ENCODE measurements at places on chromosomes 1 and 21.

DNA sequence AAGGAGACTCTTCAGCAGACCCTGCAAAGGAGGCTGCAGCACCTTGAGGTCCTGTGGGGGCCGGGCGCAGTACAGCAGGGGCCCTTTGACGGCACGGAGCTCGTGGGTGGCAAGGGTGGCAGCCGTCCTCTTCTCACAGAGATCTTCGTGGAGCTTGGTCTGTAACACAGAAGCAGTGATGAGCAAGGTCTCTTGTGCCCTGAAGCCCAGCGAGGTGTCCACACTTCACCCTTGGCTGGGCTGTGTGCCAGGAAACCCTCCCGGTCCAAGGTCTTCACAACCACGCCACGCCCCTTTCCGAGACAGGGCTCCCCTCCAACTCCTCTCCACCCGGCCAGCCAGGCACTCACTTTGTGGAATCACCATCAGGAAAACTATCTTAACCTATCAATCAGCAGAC lies 11.3 kb downstream of the LRRC47 start:
- no peak for DNase-seq

DNA sequence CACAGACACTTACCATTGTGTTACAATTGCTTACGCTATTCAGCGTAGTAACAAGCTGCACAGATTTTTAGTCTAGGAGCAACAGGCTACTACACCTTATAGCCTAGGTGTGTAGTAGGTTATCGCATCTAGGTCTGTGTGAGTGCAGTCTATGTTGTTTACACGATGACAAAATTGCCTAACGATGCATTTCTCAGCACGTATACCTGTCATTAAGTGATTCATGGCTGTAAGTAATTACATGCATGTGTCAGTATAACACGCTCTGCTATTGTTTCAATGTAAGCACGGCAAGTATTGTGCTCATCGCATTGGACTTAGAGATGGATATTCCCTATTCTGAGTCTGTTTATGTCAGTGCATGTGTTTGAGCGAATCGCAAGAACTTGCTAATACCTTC lies 15.7 kb upstream of the ZBTB18 start:
- DNase-seq = no peak

- DNase-seq = no peak
Measured at GRCh38 chr1:153741986-153742385, 14.1 kb downstream of the INTS3 start.

DNA sequence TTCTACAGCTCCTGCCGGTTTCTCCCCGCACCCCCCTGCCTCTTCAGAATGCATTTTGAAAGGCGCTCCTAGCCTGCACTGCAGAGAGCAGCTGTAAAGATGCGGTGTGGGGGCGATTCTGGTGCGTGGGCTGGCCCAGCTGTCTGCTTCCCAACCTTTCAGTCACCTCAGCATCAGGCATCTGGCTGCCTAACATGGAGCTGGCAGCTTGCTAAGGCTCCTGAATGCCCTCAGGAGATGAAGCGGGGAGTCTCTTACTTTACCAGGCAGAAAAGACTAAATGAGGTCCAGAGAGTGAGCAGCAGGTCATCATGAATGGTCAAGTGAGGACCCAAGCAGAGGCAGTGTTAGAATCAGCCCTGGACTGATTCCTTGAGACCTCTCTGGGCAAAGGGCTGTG lies 8.7 kb downstream of the IER5 start:
- no peak for DNase-seq

DNA sequence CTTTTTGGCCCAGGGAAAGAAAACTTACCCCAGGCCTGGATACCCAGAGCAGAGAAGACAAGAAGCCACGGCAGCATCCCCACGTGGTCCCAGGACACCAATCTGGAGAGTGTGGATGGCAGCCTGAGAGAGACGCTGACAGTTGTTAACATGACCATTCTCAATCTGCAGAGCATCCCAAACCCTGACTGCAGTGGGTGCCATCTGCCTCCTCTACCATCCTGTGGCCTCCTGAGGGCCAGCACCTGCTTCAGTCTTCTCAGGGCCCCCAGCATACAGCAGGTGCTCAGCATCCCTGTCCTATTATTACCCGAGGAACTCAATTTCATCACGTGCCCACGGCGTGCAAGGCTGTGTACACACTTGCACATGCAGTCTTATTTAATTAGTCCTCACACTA lies 785 bp downstream of the PGLYRP4 start:
- DNase-seq = no peak

DNA sequence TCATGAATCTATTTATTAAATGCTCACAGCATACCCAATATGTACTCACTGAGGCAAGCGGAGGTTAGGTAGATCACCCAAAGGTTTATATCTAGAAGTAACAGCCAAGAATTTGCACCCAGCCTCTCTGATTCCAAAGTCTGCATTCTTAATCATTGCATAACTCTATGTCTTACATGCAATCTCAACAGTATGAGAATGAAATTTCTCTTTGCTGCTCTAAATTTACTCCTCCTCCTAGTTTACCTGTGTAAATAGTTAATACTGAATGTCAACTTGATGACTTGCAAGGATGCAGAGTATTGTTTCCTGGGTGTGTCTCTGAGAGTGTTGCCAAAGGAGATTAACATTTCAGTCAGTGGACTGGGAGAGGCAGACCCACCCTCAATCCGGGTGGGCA lies 840.6 kb downstream of the BRINP3 start:
- DNase-seq = no peak

DNA sequence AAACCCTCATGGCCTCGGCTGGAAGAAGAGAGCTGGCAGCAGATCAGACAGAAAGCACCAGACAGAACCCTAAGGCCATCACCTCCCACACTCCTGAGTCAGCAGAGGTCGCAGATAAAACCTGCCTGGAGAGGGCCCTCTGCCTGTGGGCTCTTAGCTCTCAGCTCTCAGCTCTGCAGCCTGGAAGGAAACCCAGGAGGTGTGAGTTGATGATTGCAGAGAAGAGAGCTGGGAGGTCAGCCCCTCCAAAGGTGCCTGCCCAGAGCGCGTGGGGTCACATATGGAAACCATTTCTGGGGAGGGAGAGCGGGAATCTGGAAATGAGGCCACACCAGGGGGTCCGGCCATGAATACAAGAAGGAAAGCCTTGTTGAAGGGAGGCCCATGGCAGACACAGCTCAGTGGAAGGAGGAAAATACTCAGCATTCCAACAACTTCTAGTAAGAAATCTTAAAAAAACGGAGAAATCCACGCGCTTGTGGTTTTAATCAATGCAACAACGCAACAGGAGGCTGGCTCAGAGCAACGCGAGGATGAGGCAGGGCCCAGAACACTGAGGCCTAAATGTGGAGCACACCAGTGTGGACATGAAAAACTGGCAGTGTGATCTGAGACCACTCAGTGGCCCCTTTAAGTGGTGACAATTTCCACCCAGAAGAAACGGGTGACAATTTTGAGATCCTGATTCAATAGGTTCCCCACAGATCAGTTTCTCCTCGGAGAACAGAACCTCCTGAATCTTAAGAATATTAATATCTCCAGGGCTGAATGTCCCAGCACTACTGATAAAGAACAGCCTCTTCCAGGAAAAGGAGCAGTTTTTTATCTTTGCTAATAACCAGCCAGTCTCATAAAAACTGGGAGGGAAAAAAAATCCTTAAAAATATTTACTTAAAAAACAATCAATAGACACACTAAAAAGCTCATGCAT lies 45.7 kb downstream of the PSMG1 start:
- no peak for DNase-seq

Data from mesothelial cell of epicardium (in vitro differentiated cells).